ENCODE measurements at places on chromosomes 7 and 10. TPM values are rescaled to one million over a fixed set of nuclear protein-coding genes. Genes with fewer than 3 reads are reported as not detected.

CYP26C1 gene
- 0.01 TPM for polyA plus RNA-seq

PNLIP gene
- 0.03 TPM for polyA plus RNA-seq

ST7 gene
- 6.7 TPM for polyA plus RNA-seq

SKIDA1 gene
- 0.04 TPM for polyA plus RNA-seq

RPEL1 gene
- polyA plus RNA-seq = 0.01 TPM

CDHR3 gene
- 0.44 TPM for polyA plus RNA-seq

NPTX2 gene
- polyA plus RNA-seq = 2.1 TPM

NFKB2 gene
- polyA plus RNA-seq = 10.9 TPM

NPM3 gene
- polyA plus RNA-seq = 52.6 TPM

TNPO3 gene
- 62.1 TPM for polyA plus RNA-seq

LIPF gene
- 0.70 TPM for polyA plus RNA-seq

ADAM12 gene
- 0.09 TPM for polyA plus RNA-seq

ZNF398 gene
- polyA plus RNA-seq = 6.9 TPM
